Fibroblast of the aortic adventitia (primary cell): ENCODE measurements at places on chromosomes 2 and 18.

DNA sequence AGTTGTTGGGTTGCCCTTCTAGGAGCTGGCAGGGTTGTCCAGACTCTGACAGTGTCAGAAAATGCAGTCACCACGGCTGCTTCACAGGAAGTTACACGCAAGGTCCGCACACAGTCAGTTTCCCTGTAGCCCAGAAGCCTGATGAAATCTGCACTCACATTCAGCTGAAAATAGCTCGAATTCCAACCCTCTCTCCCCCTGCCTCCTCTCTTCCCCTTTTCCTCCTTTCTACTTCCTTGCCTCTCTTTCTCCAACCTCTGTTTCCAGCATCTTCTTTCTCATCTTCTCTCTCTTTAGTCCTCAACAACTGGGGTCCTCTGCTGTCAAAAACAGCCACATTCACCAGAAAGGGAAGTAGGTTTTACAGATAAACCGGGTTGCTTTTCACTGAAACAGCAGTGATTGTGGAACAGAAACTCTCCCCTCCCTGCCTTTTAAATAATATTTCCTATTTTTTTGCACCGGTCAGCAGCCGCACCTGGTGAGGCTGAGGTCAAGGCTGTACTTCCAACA, 69.3 kb downstream of the BCL11A start:
- peak; percentile 33 for DNase-seq

- no peak for DNase-seq
Observed at GRCh38 chr2:104825124-104825865, 28.6 kb upstream of the POU3F3 start.

- no peak for DNase-seq
Observed at GRCh38 chr2:137770166-137770565, 194.1 kb upstream of the HNMT start.

GRCh38 chr2:49827366-49827765, 673.1 kb upstream of the FSHR start:
- DNase-seq = no peak

DNA sequence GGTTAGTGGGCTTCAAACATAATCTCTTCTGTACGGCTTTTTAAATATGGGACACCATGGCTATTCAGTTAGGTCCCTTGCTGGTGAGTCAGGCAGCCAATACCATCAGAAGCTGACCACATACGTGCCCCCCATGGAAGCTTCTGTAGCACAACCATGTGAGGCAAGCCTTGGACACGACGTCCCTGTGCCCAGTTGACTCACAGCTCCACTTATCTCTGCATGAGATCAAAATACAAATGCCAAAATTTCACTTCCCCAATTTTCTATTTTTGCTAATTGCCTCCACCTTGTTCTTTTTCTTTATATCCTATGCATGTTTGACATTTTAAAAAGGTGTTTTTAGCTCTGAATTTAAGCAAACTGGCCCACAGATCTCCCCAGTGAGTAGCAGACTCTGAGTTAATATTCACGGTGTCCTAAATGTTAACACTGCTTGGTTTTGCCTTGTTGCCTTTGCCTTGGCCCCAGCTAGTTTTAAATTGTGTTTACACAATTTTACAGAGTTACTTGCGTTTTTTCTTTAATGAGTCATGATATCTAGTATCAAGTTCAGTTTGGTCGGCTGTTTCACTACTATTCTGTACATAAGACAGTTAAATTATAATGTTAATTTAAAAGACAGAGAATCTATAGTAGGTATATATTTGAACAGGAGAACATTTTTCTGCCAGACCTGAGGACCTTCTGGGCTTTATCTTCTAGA, 77.5 kb downstream of the CDCA7 start:
- DNase-seq = no peak

DNA sequence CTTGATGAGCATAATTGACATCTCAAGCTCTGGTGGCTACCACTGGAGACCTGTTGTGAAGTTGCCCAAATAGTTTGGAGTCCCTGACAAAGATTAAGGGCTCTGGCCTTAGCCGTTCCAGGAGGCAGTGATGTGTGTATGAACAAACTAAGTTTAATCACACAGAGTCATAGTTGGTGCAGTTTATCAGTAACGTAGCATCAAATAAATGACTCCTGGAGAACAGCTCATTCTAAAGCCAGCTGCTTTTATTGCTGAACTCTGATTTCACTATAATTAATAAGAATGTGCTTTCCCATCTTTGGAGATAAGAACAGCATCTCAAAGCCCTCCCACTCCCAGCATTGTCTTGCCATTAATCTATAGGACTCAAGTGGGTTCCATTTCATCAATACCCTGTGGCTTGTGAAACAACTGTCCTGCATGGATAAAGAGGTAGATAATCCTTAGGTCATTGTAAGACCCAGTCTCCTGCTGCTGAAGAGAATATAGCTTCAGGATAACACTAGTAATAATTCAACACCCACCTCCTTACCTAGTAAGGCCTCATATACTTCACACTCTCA, 211.4 kb upstream of the THUMPD2 start:
- DNase-seq = peak; percentile 62

- DNase-seq = no peak
Observed at GRCh38 chr2:206442474-206442832, 879 bp upstream of the ADAM23 start.

DNA sequence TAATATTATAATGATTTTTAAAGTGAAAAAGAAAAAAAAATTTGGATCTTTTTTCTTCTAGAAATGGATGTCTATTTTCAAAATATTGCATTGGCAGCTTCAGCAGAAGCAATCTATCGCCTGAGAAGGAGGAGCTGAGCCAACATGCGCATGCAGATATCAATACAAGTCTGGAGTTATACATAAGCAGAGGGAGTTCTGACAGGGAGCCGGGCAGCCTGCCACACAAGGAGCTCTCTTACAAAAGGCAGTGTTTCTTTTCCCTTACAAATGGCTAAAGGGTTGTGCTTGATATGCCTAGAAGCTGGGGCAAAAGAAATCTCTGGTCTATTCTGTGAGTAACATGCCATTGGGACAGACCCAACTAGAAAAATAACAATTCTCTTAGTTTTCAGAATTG, 291.9 kb upstream of the TRIB2 start:
- DNase-seq = peak; percentile 74

DNA sequence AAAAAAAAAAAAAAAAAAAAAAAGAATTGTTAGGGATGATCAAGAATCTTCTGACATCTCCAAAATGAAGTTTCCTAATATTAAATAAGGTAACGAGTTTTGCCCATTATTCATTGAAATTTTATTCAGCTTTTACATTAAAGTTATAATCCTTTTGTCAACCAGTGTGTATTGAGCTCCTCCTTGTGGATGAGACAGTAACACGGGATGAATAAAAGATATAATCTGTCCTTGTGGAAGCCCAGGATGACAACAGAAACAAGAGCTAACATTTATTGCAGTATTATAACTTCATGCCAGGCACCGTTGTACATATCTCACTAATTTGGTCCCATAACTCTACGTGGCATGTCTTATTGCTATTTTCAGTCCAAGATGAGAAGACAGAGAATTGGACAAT, 33.4 kb upstream of the SERPINB7 start:
- DNase-seq = peak; percentile 52

DNA sequence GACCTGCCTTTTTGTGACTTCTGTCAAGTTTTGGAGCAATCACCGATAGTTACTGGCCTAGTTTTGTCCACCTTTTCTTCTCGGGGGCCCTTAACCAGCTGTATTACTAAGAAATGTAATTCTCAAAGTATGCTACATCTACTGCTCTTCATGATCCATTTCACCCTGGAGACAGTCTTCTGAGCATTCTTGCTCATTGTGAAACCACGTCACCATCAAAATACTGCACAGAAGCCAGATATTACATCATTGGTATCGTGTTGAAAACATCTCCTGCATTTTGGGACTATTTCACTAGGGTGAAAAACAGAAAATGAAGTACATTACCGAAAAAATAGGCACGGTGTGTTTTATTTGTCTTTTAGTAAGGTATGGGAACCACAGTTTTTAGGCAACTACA, 11.7 kb downstream of the LYPD6B start:
- peak; percentile 64 for DNase-seq

- DNase-seq = no peak
Observed at GRCh38 chr2:186496401-186496800, 10.3 kb downstream of the ZC3H15 start.

- DNase-seq = no peak
Observed at GRCh38 chr2:69989441-69990105, 28.1 kb upstream of the ASPRV1 start.

DNA sequence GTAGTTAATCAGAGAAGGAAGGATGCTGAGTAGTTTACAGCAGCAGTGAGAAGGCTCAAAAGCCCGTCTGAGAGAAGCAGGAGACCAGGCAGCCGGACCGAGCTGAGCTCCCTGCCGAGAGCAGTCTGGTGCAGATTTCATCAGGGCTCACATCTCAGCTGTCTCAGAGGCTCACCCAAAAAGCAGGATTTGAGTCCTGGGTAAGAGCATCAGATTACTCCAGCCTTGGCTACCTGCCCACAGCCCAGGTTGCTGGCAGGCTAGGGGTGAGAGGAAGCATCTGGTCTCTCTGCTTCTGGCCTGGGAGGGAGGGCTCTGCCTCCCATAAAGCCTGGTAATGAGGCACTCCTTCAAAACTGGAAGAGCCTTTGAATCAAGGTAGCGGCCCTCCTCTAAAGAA, 140.5 kb downstream of the ST6GAL2 start:
- no peak for DNase-seq

DNA sequence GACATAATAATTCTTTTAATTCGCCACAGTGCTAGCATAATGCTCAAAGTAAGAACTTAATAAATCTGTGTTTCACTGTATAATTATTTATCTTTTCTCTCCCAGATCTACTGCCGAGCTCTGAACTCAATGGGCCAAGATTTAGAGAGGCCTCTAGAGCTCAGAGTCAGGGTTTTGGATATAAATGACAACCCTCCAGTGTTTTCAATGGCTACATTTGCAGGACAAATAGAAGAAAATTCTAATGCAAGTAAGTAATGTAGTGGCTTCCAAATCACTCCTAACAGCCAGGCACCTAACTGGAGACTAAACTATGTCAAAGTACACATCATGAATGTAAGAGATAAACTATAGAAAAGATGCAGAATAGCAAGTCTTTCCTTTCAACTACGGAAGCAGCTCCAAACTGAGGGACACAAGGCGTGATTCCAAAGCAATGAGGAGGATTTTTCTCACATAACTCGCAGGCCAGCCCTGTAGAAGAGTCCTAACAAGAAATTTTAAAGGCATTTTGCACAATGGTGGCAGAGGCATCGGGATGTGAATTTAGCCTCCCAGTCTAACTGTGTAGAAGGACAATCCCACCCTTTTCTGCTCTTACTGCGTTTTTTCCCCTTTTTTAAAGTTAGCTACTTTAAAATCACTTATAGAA, 12.0 kb downstream of the DSG1 start:
- DNase-seq = no peak

DNA sequence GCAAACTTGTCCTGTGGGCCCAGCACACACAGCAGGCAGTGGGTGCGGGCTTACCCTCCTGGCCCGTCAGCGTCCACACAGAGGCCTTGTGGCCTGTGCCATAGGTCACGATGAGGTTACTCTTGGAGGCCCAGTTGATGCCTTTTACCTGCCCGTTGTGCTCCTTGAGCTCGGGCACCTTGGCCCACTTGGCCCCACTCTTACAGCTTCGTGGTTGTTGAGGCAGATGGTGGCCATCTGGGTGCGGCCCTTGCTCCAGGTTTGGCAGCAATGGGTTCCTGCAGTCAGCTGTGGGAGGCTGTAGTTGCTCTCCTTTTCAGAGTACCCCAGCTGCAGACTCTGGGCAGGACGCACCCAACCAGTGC, 45.5 kb upstream of the PTH2R start:
- no peak for DNase-seq

DNA sequence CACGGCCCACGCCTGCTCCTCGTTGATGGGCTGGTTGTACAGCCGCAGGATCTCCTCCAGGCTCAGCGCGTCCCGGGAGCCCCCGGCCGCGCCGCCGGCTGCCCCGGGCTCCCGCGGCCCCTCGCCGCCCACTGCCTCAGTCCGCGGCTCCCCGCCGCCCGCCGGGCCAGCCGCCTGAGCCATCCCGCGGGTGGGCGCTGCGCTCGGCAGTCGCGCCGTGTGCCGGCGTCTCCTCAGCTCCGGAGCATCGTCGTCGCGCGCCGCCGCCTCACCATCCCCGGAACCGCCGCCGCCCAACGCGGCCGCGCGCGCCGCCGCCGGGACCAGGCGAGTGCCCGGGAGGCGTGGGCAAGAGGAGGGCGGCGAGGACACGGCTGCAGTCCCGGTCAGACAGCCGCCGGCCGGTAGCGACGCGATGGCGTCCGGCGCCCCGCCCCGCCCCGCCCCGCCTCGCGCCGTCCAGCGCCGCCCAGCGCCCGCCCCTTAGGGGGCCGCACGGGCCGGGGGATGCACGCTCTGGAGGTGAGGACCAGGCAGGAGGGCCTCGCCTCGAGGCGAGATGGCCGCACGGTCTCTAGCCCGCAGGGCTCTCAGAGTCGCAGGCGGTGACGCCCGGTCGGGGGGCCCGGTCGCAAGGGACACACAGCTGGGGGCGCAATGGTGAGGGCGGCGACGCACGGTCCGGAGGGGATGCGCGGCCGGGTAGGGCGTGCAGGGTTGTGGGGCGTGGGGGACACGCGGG, at the start of gene SPIRE1:
Gene SPIRE1, minus strand, starts transcription at position 424 of the 742 bp plus-strand sequence. Its CDS starts 241 bp downstream, at position 183.
- DNase-seq = peak; percentile 32

- DNase-seq = no peak
Observed at GRCh38 chr18:34339155-34339554, 114.4 kb upstream of the NOL4 start.

GRCh38 chr18:48868468-48869466, 82.0 kb downstream of the SMAD7 start:
- DNase-seq = no peak

- no peak for DNase-seq
Observed at GRCh38 chr2:121136323-121136722, 148.7 kb downstream of the TFCP2L1 start.

- peak; percentile 98 for DNase-seq
Observed at GRCh38 chr2:188978291-188979081, 4.3 kb downstream of the COL3A1 start.

- DNase-seq = no peak
Observed at GRCh38 chr2:226575928-226576327, 223.7 kb downstream of the IRS1 start.

- DNase-seq = no peak
Observed at GRCh38 chr2:53777134-53777533, 9.5 kb downstream of the CHAC2 start.
